Kidney (tissue), 22 donors: ENCODE measurements at places on chromosomes 4 and X. TPM values are rescaled to one million over a fixed set of nuclear protein-coding genes. Genes with fewer than 3 reads are reported as not detected.

- no peak for DNase-seq
- no peaks in the 10 kb centered on the region for H3K4me1 ChIP-seq
- no peaks in the 10 kb centered on the region for H3K36me3 ChIP-seq
- H3K4me3 ChIP-seq: no peak overlapping the region
Measured at GRCh38 chrX:101682723-101683122, 23.1 kb upstream of the ARMCX2 start.

DNA sequence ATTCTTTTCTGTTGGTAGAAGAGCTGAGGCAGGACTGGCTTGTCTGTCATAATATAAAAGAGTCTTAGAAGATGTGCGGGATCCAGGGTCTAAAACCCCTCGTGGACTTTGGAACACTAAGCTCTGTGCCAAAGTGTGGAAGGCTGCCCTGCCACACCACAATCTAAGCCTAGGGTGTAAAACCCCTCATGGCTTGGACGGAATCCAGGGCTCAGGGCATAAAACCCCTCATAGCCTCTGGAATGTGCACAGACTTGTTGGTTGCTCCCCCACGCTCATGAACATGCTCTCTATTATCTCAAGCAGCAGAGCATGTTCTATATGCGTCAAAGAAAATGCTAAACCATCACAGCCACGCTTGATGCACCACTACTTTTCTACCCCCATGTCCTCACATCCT is 483.6 kb downstream of the GABRG1 start:
- DNase-seq: peak; percentile 3
- no peak overlapping the region for H3K27ac ChIP-seq
- no peaks in the 10 kb centered on the region for H3K4me1 ChIP-seq

- no peak overlapping the region for H3K27ac ChIP-seq
- H3K4me3 ChIP-seq: no peak overlapping the region
- no peaks in the 10 kb centered on the region for H3K4me1 ChIP-seq
- H3K36me3 ChIP-seq: no peaks in the 10 kb centered on the region
Measured at GRCh38 chrX:136028383-136028984, 43.2 kb downstream of the SLC9A6 start.

UGT2B11 gene
- total RNA-seq: not detected

DNA sequence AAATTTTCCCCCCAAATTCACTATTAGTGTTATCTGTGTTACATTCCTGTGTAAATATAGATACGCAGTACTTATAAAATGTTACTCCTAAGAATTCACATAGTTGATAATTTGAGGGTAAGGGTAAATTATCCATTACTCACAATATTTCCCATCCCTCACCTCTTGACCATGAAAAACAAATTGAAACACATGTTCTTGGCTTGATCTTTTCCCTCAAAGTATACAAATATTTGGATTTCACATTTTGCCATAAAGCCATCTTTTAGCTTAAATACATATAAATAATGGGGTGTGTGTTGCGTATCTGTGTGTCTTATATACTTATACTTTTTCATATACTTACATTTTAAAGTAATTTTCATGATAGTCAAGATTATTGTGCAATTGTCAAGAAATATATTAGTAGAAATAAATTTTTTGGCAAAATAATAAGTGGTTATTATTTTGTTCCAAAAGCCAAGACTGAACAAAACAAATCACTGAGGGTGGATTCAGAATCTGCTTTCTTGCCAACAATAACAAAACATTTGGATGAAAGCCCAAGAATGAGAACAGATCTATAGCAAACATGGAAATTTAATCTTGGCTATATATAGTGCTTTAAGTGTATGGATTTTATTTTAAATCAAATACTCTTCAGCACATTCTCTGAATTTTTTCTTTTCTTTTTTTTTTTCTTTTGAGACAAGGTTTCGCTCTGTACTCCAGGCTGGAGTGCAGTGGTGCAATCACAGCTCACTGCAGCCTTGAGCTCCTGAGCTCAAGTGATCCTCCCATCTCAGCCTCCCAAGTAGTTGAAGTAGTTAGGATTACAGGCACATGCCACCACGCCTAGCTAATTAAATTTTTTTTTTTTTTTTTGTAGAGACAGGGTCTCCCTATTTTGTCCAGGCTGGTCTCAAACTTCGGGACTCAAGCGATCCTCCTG is 48.5 kb upstream of the PRSS48 start:
- no peaks in the 10 kb centered on the region for H3K36me3 ChIP-seq
- H3K27ac ChIP-seq: no peak overlapping the region
- no peaks in the 10 kb centered on the region for H3K27me3 ChIP-seq
- no peaks in the 10 kb centered on the region for H3K4me1 ChIP-seq

GRCh38 chrX:70505451-70505841 is 60.8 kb downstream of the DLG3 start:
- no peaks in the 10 kb centered on the region for H3K4me1 ChIP-seq
- H3K27me3 ChIP-seq: no peaks in the 10 kb centered on the region
- no peak for DNase-seq
- H3K27ac ChIP-seq: no peak overlapping the region
